ENCODE measurements at places on chromosomes 7 and 10. TPM values are rescaled to one million over a fixed set of nuclear protein-coding genes. Genes with fewer than 3 reads are reported as not detected.

DNA sequence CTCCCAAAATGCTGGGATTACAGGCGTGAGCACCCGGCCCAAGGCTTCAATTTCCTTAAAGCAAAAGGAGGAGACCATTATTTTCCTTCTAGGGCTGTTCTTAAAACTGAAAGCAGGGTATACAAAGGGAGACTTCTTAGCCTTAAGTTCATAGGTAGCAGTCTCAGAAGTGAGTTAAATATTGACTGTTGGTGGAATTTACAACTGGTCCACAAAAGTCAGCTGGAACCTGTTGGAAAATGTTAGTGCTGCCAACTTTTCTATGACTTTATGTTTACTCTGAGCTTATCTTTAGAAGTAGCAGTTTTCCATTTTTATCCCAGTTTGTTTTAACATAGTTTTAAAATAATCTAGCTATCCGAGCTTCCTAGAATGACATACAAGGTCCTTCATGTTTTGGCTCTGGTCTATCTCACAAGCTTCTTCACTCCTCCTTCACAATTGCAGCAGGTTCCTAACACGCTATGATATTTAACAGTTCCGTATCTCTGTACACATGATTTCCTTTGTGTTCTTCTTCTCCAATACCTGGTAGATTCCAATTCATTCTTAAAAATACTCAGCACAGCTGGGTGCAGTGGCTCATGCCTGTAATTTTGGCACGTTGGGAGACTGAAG, 3.3 kb downstream of the SLC26A3 start:
- H3K36me3 ChIP-seq = no peaks in the 10 kb centered on the region
- no peaks in the 10 kb centered on the region for H3K4me1 ChIP-seq
- no peak overlapping the region for H3K27ac ChIP-seq
- peaks cover 21% of the 10 kb centered on the region for H3K27me3 ChIP-seq
- no peak for DNase-seq

DNA sequence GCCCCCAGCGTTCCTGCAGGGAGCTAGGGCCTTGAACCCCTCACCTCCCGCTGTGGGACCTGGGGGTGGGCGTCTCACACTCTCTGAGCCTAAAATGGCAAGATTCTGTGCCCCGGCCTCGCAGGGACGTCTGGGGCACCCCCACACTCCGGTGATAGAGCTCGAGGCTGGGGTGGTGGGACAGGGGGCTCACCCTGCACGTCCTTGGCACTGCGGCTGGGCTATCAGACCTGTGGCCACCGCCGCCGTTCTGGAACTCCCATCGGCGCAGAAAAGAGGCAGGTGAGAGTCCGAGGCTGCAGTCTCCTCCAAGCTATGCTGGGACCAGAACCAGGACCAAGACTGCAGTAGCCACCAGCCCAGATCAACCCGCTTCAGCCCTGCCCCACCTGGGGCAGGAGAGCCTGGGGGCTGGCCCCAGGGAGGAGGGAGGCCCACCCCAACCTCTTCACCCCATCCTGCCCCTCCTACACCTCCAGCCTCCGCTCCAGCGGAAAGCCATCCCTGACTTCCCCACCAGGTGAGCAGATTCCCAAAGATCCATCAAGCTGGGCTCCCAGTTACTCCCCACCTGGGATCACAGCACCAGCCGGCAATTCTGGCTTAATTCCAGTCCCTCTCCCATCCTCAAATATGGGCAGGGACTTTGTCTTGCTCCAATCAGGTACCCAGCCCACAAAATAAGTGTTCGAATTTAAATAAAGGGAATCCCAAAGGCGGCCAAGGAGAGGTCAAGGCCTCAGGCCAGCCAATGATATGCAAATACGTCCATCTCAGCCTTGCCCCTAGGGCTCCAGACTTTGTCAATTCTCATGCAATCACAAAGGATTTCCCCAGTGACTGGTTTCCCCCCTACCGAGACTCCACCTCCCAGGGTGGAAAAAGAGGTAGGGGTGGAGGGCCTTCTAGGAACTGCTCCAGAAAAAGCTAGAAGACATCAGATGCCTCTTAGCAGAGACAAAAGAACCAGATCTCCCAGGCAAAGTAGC, 16.4 kb downstream of the TNRC18 start:
- H3K4me3 ChIP-seq = no peak overlapping the region
- H3K27me3 ChIP-seq = no peaks in the 10 kb centered on the region
- H3K36me3 ChIP-seq = peaks cover 4% of the 10 kb centered on the region
- no peak overlapping the region for H3K27ac ChIP-seq
- peaks cover 26% of the 10 kb centered on the region for H3K4me1 ChIP-seq
- no peak for DNase-seq

DNA sequence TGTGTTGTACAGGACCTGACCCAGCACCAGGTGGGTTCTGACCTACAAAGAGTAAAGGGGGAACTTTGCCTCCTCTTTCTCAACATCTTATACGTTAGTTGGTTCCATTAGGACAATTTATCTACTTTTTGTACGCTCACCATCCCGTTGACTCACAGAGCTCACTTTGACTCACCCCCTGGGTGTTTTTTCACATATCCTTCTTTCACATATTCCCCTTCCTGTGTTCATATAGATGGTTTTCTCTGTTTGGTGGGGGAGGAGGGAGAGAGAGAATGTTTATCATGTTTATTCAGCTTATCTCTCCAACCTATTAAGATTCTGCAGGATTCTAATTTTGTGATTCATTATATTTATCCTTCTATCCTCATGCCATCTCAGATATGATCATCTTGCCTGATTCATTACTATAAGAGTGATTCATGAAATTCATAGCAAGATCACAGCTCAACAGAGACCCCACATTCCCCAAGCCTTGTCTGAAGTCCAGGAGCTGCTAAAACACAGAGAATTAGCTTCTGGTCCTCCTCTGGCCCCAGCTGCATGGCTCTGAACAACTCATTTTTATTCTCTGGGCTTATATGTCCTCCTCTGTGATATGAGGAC, 37.2 kb downstream of the PRSS2 start:
- H3K4me1 ChIP-seq = peaks cover 52% of the 10 kb centered on the region
- peak; percentile 70 for DNase-seq
- no peak overlapping the region for H3K4me3 ChIP-seq
- peaks cover 8% of the 10 kb centered on the region for H3K36me3 ChIP-seq
- H3K27me3 ChIP-seq = no peaks in the 10 kb centered on the region

DNA sequence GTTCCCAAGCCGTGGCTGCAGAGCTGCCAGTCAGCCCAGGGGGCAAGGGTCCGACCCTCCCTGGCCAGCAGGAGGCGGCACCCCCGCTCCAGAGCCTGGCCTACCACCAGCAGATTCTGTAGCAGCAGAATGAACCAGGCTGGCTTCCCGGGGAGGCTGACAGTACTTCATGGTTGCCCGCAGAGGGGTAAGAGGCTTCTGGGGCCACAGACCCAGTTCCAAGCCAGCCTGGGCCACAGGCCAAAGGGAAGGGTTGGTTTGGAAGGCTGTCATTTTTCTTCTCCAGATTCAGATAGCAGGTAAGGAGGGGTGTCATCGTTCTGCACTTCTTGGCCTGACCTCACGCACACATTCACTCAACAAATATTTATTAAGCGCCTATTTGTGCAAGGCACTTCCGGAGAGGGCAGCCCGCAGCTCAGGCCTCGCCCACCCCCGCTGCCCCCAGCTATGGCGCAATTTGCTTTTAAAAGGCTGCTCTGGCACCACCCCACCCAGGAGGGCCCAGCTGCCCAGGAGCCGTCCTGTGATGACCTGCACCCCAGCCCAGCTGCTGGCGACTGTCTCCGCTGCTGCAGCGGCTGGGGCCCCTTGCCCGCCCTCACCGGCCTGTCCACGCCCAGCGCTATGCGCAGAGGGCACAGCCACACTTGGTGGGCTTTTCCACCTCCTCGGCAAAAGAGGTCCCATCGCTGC, 168.5 kb downstream of the LCOR start:
- no peak for DNase-seq
- H3K27ac ChIP-seq = no peak overlapping the region
- peaks cover 3% of the 10 kb centered on the region for H3K27me3 ChIP-seq
- H3K4me3 ChIP-seq = no peak overlapping the region

- no peaks in the 10 kb centered on the region for H3K27me3 ChIP-seq
- H3K27ac ChIP-seq = no peak overlapping the region
- DNase-seq = no peak
- H3K4me1 ChIP-seq = no peaks in the 10 kb centered on the region
- no peak overlapping the region for H3K4me3 ChIP-seq
- no peaks in the 10 kb centered on the region for H3K36me3 ChIP-seq
Measured at GRCh38 chr7:96440328-96440727, 118.4 kb upstream of the SLC25A13 start.

DNA sequence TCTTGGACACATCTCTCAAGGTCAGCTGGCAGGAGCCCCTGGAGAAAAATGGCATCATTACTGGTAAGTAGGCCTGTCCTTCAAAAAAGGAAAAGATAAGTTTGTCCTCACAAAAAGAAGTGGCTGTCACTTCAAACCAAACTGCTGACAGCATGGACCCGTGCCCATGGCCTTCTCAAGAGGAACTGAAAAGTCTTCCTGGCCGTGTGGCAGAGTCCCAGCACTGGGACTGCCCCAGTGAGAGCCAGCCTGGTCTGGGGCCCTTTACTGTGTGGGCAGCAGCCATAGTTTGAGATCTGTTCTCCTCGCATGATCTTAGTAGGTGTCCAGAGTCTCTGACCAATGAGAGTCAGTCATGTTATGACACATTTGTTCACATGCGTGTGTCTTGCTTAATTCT, 614.2 kb upstream of the FOXK1 start:
- H3K4me3 ChIP-seq = no peak overlapping the region
- no peaks in the 10 kb centered on the region for H3K4me1 ChIP-seq
- no peak overlapping the region for H3K27ac ChIP-seq
- H3K27me3 ChIP-seq = no peaks in the 10 kb centered on the region
- no peak for DNase-seq

DNA sequence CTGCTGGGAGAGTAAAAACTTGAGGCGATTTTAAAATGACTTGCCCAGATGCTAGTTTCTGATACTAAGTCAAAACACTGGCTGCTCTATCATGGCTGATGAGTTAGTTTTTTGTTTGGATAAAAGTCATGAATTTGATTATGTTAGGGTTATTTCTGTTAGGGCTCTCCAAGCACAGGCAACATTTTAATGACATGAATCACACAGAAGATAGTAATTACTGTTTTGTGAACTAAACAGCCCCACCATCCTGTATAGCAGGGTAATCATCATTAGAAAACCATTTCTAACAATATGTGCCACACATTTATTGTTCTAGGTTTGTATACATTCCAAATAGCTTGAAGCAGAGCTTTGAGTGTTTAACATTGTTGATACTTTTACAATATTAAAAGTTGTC, 750.3 kb downstream of the ANKRD7 start:
- no peaks in the 10 kb centered on the region for H3K4me1 ChIP-seq
- no peak for DNase-seq
- no peak overlapping the region for H3K4me3 ChIP-seq
- H3K27me3 ChIP-seq = no peaks in the 10 kb centered on the region
- no peak overlapping the region for H3K27ac ChIP-seq

GRCh38 chr7:50212666-50213621, 91.6 kb upstream of the IKZF1 start:
- H3K4me3 ChIP-seq = no peak overlapping the region
- no peaks in the 10 kb centered on the region for H3K4me1 ChIP-seq
- DNase-seq = no peak
- H3K27ac ChIP-seq = no peak overlapping the region

GRCh38 chr10:6297951-6298381, 95.2 kb downstream of the PFKFB3 start:
- H3K4me1 ChIP-seq = peaks cover 5% of the 10 kb centered on the region
- no peaks in the 10 kb centered on the region for H3K27me3 ChIP-seq
- H3K27ac ChIP-seq = no peak overlapping the region
- no peak overlapping the region for H3K4me3 ChIP-seq
- peak; percentile 23 for DNase-seq

GRCh38 chr7:133134810-133135209, 52.9 kb upstream of the CHCHD3 start:
- no peaks in the 10 kb centered on the region for H3K27me3 ChIP-seq
- H3K36me3 ChIP-seq = no peaks in the 10 kb centered on the region
- H3K4me1 ChIP-seq = no peaks in the 10 kb centered on the region
- H3K27ac ChIP-seq = no peak overlapping the region
- H3K4me3 ChIP-seq = no peak overlapping the region
- no peak for DNase-seq

DNA sequence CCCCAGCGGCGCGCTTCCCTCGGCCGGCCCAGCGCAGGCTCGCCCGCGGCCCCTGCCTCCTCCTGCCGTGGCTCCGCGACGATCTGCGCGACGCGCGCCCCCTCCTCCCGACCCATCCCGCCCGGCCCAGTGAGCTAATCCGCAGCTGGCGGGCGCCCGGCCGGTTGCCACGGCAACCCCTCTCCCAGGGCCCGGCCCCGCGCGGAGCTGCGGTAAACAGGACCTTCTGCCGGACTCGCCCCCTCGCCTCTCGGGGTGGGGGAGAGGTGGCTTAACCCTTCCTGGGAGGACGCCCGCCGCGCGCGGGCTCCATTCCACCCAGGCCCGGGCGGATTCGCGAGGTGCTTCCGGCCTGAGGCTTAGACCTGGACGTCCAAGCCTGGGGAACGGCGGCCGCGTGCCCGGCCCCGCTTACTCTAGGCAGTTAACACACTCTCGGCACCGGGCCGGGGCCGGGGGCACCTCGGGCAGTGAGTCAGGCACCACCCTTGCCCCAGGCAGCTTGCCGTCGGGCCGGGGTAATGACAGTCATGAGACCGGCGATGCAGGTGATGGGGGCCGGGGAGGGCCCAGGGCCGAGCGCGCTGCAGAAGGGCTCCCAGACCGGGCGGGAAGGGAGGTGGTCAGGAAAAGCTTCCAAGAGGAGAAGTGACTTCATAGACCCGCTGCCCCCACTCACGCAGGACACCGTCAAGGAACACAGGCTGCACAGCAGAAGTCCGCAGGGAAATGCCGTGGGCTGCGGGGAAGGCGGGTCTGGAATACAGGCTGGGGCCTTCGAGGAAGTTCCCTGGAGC, at the start of gene DENND2A:
TSS of gene DENND2A (minus strand) at position 87 of the 797 bp plus-strand sequence. CDS start 38,416 bp downstream, outside the sequence.
- peak; percentile 44 for DNase-seq
- peak within 1 kb of the TSS; percentile 76 for H3K27ac ChIP-seq
- H3K4me3 ChIP-seq = peak within 1 kb of the TSS; percentile 70

GRCh38 chr7:18534481-18534880, 38.9 kb downstream of the HDAC9 start:
- H3K27me3 ChIP-seq = no peaks in the 10 kb centered on the region
- no peak overlapping the region for H3K4me3 ChIP-seq
- peak; percentile 18 for DNase-seq
- H3K4me1 ChIP-seq = no peaks in the 10 kb centered on the region

- DNase-seq = no peak
- H3K27me3 ChIP-seq = no peaks in the 10 kb centered on the region
- H3K36me3 ChIP-seq = no peaks in the 10 kb centered on the region
- no peak overlapping the region for H3K4me3 ChIP-seq
- H3K4me1 ChIP-seq = no peaks in the 10 kb centered on the region
- H3K27ac ChIP-seq = no peak overlapping the region
Measured at GRCh38 chr7:158077151-158077840, 510.3 kb downstream of the PTPRN2 start.

GRCh38 chr7:124930655-124931597, 1.3 kb upstream of the POT1 start:
- H3K4me1 ChIP-seq = no peaks in the 10 kb centered on the region
- no peaks in the 10 kb centered on the region for H3K36me3 ChIP-seq
- no peak overlapping the region for H3K4me3 ChIP-seq
- H3K27me3 ChIP-seq = no peaks in the 10 kb centered on the region
- DNase-seq = no peak
- no peak overlapping the region for H3K27ac ChIP-seq

MMS19 gene
- 84.4 TPM for total RNA-seq

CRHR2 gene
- total RNA-seq = not detected

NPFFR1 gene
- total RNA-seq = not detected

NUTM2B gene
- total RNA-seq = 0.70 TPM

PKD1L1 gene
- 0.31 TPM for total RNA-seq

EBF3 gene
- total RNA-seq = 0.07 TPM

UPK3B gene
- not detected for total RNA-seq

UPP1 gene
- 54.2 TPM for total RNA-seq

ZNF365 gene
- 11.0 TPM for total RNA-seq

Data from astrocyte (in vitro differentiated cells and primary cell).